Activated CD4-positive, alpha-beta T cell treated with anti-CD3 and anti-CD28 coated beads, Interleukin-2, amount 10 ng/mL, durations not matched to agents 24 days and 14 days (primary cell): ENCODE measurements at places on chromosomes 1 and 21. TPM values are rescaled to one million over a fixed set of nuclear protein-coding genes. Genes with fewer than 3 reads are reported as not detected.

GRCh38 chr1:54442185-54442584, 36.0 kb upstream of the SSBP3 start:
- H3K36me3 ChIP-seq, result no peaks in the 10 kb centered on the region
- H3K4me3 ChIP-seq, result no peak overlapping the region
- DNase-seq, result no peak
- peaks cover 14% of the 10 kb centered on the region for H3K27me3 ChIP-seq
- H3K27ac ChIP-seq, result no peak overlapping the region

DNA sequence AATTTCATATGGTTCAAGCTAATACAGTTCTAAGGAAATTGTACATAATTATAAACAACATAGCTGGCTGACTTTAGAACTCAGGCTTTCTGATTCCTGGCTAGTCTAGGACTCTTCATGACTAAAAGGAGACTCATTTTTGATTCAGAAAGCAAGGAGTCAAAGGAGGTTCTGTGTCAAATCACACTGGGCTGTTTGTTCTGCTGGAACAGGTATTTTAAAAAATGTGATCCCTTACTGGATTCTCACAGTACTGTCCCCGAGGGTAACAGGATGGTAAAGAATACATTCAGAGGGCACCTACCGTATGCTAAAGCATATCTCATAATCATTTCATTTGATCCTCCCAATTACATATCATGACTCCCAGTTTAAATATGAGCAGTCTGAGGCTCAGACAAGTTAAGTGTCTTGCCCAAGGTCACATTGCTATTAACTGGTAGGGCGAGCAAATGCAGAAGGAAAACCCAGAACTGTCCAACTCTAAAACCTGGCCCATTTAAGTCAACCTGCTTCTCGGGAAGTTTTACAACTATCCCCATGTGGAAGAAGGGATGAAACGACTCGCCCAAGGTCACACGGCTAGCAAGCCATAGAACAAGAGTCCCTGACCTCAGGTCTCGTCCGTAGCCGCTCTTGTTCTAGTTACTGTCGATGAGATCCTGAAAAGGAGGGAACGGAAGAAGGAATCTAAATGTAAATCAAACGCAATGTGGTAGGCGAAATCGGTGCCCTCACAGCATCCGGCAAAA, 675 bp downstream of the MYSM1 start:
- peak overlapping the region; percentile 98 for H3K27ac ChIP-seq
- peak; percentile 57 for DNase-seq
- peaks cover 11% of the 10 kb centered on the region for H3K36me3 ChIP-seq
- no peaks in the 10 kb centered on the region for H3K27me3 ChIP-seq
- H3K4me1 ChIP-seq, result peaks cover 19% of the 10 kb centered on the region

DNA sequence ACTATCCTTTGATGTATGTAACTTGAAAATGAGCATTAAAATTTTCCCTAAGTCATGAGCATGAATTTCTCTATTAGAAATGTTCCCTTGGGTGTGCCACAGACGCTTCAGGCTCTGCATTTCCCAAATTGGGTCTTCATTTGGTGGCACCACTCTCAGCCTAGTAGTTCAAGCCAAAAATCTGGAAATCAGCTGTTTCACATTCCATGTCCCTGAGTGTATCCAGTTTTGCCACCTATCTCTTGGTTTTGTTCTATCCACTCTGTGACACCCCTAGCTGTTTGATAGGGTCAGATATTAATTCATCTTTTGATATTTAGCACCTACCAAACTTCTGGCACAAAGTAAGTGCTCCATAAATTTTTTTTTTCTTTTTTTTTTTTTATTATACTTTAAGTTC, 89.5 kb upstream of the DPH5 start:
- no peak overlapping the region for H3K27ac ChIP-seq
- H3K27me3 ChIP-seq, result no peaks in the 10 kb centered on the region
- peaks cover 17% of the 10 kb centered on the region for H3K36me3 ChIP-seq

- H3K27ac ChIP-seq, result no peak overlapping the region
- no peaks in the 10 kb centered on the region for H3K27me3 ChIP-seq
- no peaks in the 10 kb centered on the region for H3K36me3 ChIP-seq
- DNase-seq, result no peak
- peaks cover 2% of the 10 kb centered on the region for H3K4me1 ChIP-seq
These were observed 431.0 kb downstream of the DPYD start for GRCh38 chr1:97489834-97490233.

DNA sequence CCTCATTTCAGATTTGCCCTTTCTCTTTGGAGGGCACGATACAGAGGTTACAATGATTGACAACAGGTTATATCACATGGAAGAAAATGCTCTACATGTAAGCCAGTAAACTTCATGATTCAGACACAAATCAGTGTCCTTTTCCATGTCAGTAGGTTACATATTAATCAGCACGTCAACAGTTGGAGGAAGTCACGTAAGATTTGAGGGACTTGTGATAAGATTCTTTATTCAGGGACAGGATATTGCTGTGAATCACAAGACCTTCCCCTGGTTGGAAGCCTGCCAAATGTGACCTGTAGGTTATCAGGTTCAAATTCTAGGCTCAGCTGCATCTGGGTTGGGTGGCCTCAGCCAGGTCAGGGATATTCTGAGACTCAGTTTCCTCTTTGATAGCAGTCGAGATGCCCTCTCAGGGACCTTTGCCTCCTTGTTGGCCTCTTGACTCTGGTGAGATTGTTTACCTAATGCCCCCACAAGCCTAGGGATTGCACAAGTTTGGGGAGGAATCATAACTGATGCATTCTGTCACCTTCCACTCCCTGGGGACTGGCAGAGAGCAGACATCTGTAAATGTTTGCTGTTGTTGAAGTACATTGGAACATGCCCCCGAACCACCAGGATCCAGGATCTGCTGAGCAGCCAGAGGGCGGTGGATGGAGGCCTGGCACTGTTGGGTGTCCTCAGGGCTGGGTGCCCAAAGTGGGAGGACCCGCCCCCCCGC, 31.9 kb downstream of the SERINC2 start:
- H3K4me3 ChIP-seq, result no peak overlapping the region
- no peaks in the 10 kb centered on the region for H3K36me3 ChIP-seq
- H3K27ac ChIP-seq, result no peak overlapping the region
- no peak for DNase-seq
- peaks cover 6% of the 10 kb centered on the region for H3K27me3 ChIP-seq
- no peaks in the 10 kb centered on the region for H3K4me1 ChIP-seq

GRCh38 chr1:211705467-211706091, 30.2 kb upstream of the NEK2 start:
- no peak overlapping the region for H3K4me3 ChIP-seq
- no peaks in the 10 kb centered on the region for H3K4me1 ChIP-seq
- no peak for DNase-seq
- H3K36me3 ChIP-seq, result no peaks in the 10 kb centered on the region
- H3K27ac ChIP-seq, result no peak overlapping the region

DNA sequence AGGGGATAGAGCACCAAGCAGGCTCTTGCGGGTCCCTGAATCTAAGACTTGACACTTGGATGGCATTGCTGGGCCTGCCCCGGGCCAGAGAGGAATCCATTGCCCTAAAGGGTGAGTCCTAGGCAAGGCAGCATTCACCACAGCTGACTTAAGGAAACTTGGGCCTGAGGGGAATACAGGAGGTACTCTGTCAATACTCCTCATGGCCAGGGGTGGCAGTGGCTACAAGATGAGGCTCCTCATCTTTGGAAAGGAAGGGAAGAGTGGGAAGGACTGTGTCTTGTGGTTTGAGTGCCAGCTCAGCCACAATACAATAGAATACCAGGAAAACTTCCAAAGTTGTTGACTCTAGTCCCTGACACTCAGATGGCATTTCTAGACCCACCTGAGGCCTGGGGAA, 5.1 kb downstream of the KRTAP22-1 start:
- no peak overlapping the region for H3K4me3 ChIP-seq
- no peaks in the 10 kb centered on the region for H3K36me3 ChIP-seq
- no peaks in the 10 kb centered on the region for H3K4me1 ChIP-seq
- H3K27ac ChIP-seq, result no peak overlapping the region

GRCh38 chr1:116986421-116987255, 14.9 kb upstream of the CD101 start:
- no peaks in the 10 kb centered on the region for H3K27me3 ChIP-seq
- H3K4me1 ChIP-seq, result peaks cover 31% of the 10 kb centered on the region
- peak overlapping the region; percentile 98 for H3K27ac ChIP-seq
- H3K4me3 ChIP-seq, result peak overlapping the region; percentile 89
- DNase-seq, result peak; percentile 80

DNA sequence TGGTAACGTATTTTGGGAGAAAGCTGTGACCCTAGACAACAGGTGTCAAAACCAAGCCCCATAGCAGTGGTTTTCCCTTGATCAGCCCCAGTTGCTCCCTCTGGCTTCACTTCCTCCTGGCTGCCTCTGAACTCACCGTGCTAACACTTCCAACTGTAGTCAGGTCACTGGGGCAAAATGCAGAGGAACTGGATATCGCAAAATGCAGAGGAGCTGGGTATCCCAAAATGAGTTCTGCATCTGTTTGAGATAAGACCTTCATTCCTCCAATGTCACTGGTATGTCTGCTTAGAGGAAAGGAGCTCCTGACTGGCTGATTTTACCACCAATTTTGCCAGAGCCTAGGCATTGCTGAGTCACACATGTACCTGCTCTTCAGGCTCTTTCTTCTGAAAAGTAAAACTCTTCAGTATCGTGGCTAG, 19.6 kb upstream of the TACSTD2 start:
- H3K4me1 ChIP-seq, result no peaks in the 10 kb centered on the region
- no peak overlapping the region for H3K4me3 ChIP-seq
- peaks cover 56% of the 10 kb centered on the region for H3K27me3 ChIP-seq
- DNase-seq, result no peak
- no peak overlapping the region for H3K27ac ChIP-seq

DNA sequence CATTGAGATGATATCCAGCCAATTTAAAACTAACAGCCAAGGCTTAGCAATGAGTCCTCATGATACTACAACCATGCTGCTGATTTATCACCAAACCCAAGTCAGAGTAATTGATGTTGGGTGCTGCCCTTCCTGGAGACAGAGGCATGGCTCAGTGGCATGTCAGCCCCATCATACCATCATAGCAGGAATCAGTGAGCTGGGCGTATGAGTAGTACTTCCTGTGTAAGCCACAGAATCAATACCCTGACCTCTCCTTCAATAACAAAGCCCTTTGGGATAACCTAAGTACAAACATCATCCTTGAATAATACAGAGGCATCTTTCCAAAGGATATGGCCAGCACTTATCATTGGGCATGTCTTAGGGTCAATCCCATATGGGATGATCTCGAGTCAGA, 3.0 kb upstream of the LCE1E start:
- H3K4me1 ChIP-seq, result no peaks in the 10 kb centered on the region
- no peak overlapping the region for H3K4me3 ChIP-seq
- peaks cover 9% of the 10 kb centered on the region for H3K27me3 ChIP-seq

GRCh38 chr1:58908561-58909560, 125.0 kb upstream of the JUN start:
- H3K36me3 ChIP-seq, result no peaks in the 10 kb centered on the region
- H3K4me3 ChIP-seq, result no peak overlapping the region
- no peak overlapping the region for H3K27ac ChIP-seq
- peaks cover 8% of the 10 kb centered on the region for H3K4me1 ChIP-seq
- peaks cover 3% of the 10 kb centered on the region for H3K27me3 ChIP-seq

GRCh38 chr1:52751589-52752483, 25.6 kb downstream of the ZYG11B start:
- no peak overlapping the region for H3K27ac ChIP-seq
- H3K4me3 ChIP-seq, result no peak overlapping the region
- no peaks in the 10 kb centered on the region for H3K27me3 ChIP-seq
- no peak for DNase-seq
- H3K4me1 ChIP-seq, result peaks cover 6% of the 10 kb centered on the region

The C1QA gene
- not detected in 2 replicates for total RNA-seq

The PLXNA2 gene
- total RNA-seq, result not detected in 2 replicates

The HTR6 gene
- total RNA-seq, result not detected in 2 replicates

The MYOG gene
- total RNA-seq, result not detected in 2 replicates

The AMY1B gene
- total RNA-seq, result not detected in 2 replicates

The GPR157 gene
- total RNA-seq, result 2.1 and 4.6 TPM in 2 replicates

The AVPR1B gene
- not detected in 2 replicates for total RNA-seq

The HRNR gene
- not detected in 2 replicates for total RNA-seq

The SMCP gene
- total RNA-seq, result not detected in 2 replicates

The GRIK3 gene
- not detected in 2 replicates for total RNA-seq

The CASQ1 gene
- not detected in 2 replicates for total RNA-seq
